AG10803 (cell line): ENCODE measurements at places on chromosomes 4 and X.

DNA sequence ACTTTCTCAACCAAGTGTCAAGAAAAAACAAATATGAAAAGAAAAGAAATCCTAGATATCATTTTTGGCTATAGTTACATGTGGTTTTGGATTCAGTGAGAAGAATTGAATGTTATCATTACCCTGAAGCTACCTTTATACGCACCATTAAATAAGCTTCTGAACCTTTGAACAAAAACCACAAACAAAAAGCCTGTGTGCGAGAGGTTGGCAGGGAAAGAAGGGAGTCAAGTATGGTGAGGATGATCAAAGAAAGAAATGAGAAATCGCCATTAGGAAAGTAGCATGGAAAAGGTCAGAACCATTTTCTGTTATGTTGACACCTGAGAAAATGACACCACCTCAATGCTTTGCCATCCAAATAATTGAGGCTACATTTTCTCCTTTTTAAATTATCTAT is 1.2 kb upstream of the SLC7A11 start:
- DNase-seq: no peak

GRCh38 chr4:184450045-184450444 is 24.3 kb downstream of the IRF2 start:
- peak; percentile 81 for DNase-seq

- DNase-seq: peak; percentile 56
Measured at GRCh38 chr4:111475001-111475400, 670.3 kb upstream of the FAM241A start.

DNA sequence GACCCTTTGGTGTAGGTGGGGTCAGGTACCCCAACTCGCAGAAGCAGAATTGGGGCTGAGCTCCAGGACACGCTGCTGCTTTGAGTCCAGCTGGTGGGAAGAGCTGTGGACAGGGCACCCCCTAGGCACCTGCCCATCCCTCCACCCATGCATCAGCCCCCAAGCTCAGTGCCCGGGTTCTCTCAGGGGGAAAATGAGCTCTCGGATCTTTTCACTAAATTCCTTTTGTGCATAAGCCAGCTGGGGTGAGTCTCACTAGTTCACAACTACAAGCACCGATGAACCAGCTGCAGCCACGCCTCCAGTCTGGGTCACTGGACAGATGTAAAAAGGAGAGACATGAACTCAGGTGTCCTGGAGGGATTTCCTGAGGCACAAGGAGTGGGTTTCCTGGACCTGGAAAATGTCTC is 286.8 kb downstream of the CRLF2 start:
- DNase-seq: no peak

DNA sequence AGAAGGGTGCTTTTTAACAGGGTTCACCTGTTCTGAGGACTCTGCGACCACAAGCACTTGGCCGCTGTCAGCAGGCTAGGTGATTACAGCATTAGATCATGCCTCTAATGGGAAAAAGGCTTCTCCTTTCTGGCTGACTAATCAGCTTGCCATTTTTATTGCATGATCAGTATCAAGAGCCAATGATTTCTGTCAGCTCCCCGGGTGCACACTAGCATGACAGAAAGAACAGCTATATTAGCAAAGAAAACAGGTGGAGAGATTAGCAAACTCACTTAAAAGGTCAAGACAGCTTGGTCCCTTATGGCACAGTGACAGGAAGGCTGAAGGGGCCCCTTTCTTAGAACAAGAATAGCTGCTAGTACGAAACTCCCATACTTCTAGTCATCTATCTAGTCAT is 170.0 kb downstream of the SMIM20 start:
- DNase-seq: peak; percentile 86

DNA sequence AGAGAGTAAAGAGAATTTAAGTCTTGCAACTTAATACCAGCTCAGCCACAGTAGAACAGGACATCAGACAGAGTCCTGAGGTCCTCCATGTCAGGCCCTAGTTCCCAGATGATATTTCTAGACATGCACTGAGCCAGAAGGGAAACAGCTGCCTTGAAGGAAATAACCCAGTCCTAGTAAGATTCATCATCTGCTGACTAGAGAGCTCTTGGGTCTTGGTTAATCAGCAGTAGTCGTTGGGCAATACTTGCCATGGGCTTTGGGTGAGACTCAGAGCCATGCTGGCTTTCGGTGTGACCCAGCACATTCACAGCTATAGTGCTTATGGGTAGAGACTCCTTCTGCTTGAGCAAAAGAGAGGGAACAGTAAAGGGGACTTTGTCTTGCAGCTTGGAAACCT is 379.1 kb downstream of the AR start:
- no peak for DNase-seq

- DNase-seq: no peak
Measured at GRCh38 chrX:68180579-68180978, 252.7 kb downstream of the OPHN1 start.

DNA sequence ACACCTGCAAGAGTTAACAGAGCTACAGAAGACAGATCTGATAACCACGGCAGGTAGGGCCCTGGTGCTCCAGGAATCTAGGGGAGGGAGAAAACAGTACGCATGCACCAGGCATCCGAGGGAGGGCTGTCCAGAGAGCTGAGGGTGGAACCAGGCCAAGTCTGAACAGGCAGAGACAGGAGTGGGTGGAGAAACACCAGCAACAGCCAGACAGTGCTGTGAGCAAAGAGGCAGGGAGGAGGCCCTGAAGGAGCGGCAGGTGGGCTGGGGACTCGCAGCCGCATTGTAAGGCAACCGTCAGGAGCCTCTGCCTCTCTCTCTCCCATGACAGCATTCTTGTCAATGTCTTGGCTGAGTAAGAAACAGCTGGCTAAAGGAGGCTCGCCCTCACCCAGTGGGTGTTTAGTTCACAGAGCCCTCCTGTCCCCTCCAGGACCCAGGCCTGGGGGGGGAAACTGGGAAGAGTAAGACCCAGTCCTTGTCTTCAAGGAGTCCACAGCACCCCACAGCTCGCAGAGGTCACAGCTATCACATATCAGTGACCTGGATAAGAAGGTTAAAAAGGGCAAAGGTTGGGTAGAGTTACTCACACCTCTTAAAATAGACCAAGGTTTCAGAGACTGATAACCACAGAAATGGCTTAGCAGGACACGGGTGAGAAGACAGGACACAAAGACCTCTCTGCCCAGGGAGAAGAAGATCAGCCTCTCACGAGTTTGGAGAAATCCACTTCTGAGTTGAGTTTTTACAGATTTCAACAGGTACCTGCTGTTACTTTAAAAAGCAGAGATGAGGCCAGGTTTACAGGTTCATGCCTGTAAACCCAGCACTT is 10.5 kb downstream of the ACSL1 start:
- peak; percentile 59 for DNase-seq

- peak; percentile 71 for DNase-seq
Measured at GRCh38 chr4:71553605-71554004, 214.8 kb downstream of the SLC4A4 start.

DNA sequence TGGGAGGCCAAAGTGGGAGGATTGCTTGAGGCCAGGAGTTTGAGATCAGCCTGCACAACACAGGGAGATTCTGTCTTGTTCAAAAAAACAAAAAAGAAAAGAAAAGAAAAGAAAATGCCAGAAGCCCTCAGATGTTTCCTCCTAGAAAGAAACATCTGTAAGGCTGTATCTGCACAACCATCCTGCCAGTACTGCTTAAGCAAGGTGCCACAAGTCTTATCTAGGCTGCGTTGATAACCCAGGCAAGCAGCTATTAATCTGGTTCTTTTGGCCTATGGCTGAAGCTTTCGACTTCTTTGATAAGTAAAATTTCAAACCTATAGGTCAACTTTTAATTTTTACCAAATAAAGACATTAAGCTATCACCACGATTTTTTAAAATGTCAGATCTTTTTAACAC is 3.1 kb downstream of the COX18 start:
- no peak for DNase-seq

GRCh38 chrX:50188859-50189600 is 11.8 kb downstream of the AKAP4 start:
- DNase-seq: no peak

GRCh38 chr4:119087121-119087520 is 48.5 kb upstream of the MYOZ2 start:
- no peak for DNase-seq

GRCh38 chr4:145203410-145203809 is 23.0 kb upstream of the OTUD4 start:
- DNase-seq: no peak
